ENCODE measurements at places on chromosomes 7 and 10.
A peak's percentile ranks its signal among the peaks of the same experiment; 100 is the strongest.

DNA sequence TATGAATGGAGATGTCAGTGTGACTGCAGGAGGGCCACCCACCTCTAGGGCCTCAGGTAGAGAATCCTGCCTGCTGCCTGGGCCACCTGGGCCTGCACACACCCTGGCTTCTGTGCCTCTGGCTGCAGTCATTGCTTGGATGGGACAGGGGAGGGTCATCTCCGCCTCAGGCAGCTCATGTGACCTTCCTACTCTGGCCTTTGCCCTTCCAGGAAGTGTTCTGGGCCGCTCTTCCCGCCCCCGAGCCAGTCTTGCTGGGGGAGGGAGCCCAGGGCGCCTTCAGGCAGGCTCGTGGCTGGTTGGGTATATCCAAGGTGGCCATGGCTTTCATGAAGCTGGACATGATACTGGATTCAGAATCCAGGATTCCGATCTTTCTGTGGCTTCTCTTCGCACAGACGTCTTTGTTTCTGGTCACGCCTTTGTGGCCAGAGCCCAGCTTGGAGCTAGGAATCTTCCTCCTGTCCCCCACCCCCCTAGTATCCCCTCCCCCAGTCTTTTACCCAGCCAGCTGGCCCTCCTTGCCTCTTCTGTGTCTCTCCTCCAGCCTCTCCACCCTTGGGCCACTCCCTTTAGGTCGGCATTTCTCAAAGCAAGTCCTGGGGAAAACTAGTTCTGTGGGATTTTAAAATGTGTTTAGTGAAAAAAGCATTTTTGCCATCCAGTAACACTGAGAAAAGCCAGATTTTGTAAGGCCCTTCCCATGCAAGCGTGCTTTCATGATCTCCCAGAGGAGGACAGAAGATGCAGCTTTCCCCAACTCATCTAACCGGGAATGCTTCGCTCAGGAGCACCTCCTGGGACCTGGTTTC is 119.6 kb downstream of the ZMIZ1 start:
- H3K4me1 ChIP-seq: peaks cover under 1% of the 10 kb centered on the region
- DNase-seq: no peak
- H3K36me3 ChIP-seq: no peaks in the 10 kb centered on the region
- no peak overlapping the region for H3K4me3 ChIP-seq
- no peak overlapping the region for H3K27ac ChIP-seq

- H3K27ac ChIP-seq: no peak overlapping the region
- no peaks in the 10 kb centered on the region for H3K36me3 ChIP-seq
- no peaks in the 10 kb centered on the region for H3K4me1 ChIP-seq
These were observed 10.4 kb downstream of the PAX2 start for GRCh38 chr10:100755821-100756220.

- H3K27me3 ChIP-seq: peaks cover 4% of the 10 kb centered on the region
- H3K4me3 ChIP-seq: no peak overlapping the region
- H3K4me1 ChIP-seq: no peaks in the 10 kb centered on the region
- H3K27ac ChIP-seq: no peak overlapping the region
- DNase-seq: no peak
- H3K36me3 ChIP-seq: no peaks in the 10 kb centered on the region
These were observed 143.9 kb upstream of the LYZL2 start for GRCh38 chr10:30773501-30773900.

DNA sequence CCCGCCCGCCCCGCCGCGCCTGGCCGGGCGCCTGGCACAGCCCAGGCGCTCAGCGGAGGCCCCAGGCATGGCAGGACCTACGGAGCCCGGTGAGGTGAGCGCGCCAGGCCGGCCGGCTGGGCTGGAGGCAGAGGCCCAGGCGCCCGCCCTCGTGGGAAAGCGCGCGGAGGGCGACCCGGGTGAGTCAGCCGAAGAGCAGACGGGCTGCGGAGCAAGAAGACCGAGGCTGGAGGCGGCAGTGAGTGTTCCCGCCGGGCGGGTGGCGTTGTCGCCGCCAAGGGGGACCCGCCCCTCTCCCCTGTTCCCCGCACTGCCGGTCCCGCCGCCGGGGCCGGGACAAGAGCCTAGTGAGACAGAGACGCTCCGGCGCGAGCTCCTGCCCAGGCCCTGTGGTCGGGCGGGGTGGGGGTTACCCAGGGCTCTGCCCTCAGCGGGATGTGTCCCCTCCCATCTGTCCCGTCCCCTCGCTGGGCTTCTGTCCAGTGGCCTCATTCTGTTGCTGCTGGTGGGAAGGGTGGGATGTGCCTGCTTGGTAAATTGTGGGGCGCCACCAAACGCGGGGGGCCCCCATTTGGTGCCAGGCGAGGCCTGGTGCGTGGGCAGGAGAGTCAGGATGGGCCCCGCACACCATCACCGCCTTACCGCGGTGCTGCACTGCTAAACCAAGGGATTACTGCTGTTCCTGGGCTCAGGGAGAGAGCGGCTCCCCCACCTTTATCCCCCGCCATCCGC is 17.0 kb upstream of the NODAL start:
- H3K27ac ChIP-seq: no peak overlapping the region
- H3K4me3 ChIP-seq: peak overlapping the region; percentile 62
- no peak for DNase-seq
- H3K4me1 ChIP-seq: peaks cover 19% of the 10 kb centered on the region
- H3K36me3 ChIP-seq: no peaks in the 10 kb centered on the region

DNA sequence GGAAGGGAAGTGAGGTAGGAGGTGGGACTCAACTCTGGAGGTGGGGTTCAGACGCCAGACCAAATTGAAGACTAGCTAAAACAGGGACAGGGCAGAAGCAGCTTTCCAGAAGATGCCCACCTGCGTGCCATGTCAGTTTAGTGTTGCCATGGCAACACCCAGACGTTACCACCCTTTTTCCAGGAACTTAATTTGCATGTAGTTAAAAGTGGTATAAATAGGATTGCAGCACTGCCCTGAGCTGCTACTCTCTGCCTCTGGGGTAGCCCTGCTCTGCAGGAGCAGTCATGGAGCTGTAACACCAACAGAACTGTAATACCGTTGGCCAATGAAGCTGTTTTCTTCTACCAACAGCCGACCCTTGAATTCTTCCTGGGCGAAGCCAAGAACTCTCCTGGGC is 93.8 kb downstream of the PRKCQ start:
- no peak for DNase-seq
- H3K4me1 ChIP-seq: peaks cover 3% of the 10 kb centered on the region
- no peak overlapping the region for H3K27ac ChIP-seq
- H3K4me3 ChIP-seq: no peak overlapping the region
- H3K36me3 ChIP-seq: no peaks in the 10 kb centered on the region

GRCh38 chr7:141738592-141739013 is 445 bp downstream of the SSBP1 start:
- peaks cover 40% of the 10 kb centered on the region for H3K4me1 ChIP-seq
- peak overlapping the region; percentile 98 for H3K27ac ChIP-seq
- peak overlapping the region; percentile 99 for H3K4me3 ChIP-seq
- peaks cover 49% of the 10 kb centered on the region for H3K36me3 ChIP-seq
- DNase-seq: no peak

DNA sequence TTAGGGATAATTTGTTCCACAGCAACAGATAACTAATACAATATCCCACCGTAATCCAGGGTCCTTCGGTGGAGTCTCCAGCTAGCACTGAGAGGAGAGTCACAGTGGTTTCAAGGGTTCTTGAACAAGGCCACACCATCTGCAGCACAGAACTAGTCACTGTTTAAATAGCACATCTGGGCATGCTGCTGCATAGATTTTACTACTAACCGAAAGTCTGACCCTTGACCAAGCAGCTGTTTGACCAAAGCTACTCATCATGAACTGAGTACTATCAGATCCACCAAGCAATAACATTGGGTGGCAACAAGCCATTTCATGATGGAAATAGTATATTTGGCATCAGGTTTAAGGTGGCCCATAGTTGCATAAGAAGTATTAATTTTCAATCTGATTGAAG is 53.2 kb downstream of the ANKMY2 start:
- peaks cover 1% of the 10 kb centered on the region for H3K36me3 ChIP-seq
- no peak overlapping the region for H3K27ac ChIP-seq
- no peak for DNase-seq
- no peak overlapping the region for H3K4me3 ChIP-seq
- no peaks in the 10 kb centered on the region for H3K4me1 ChIP-seq
- no peaks in the 10 kb centered on the region for H3K27me3 ChIP-seq

GRCh38 chr7:88109612-88110011 is 110.2 kb downstream of the SRI start:
- no peak for DNase-seq
- no peaks in the 10 kb centered on the region for H3K36me3 ChIP-seq
- H3K4me1 ChIP-seq: no peaks in the 10 kb centered on the region
- H3K27ac ChIP-seq: no peak overlapping the region
- H3K4me3 ChIP-seq: no peak overlapping the region
